ENCODE measurements at places on chromosomes 2 and 18.

DNA sequence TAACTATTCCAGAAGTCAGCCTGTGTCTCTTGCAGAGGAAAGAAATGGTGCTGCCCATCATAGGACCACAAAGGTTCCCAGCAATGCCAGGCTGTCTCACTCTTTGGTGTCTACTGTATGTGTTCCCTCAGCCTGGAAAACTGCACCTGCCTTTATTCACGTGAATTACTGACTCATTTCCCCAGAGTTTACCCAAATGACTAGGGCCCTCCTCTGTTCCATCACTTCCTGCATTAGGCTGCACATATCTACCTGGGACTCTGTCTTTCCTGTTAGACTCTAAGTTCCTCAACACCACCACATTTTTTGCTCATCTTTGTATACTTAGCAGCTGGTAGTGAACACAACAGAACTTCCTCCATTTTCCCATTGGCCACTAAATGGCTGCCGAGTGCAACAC, 188.3 kb downstream of the FHOD3 start:
- DNase-seq, result no peak

DNA sequence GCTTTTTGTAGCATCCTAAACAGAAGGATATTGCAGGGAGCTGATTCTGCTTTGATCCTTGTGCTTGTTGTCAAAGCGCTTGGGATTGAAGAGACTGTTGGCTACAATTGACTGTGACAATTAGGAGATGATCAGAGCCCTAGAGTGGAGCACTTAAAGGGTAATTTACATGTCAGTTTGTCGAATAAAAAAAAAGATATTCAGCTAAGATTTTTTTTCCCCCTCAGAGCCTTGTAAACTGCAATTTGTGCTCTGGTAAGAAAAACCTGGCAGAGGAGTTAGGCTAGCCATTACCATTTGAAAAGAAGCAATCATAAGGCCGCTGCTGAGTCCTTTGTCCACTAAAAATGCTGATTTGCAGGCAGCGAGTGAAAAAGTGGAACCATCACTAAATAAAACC, 47.8 kb upstream of the ZEB2 start:
- no peak for DNase-seq

DNA sequence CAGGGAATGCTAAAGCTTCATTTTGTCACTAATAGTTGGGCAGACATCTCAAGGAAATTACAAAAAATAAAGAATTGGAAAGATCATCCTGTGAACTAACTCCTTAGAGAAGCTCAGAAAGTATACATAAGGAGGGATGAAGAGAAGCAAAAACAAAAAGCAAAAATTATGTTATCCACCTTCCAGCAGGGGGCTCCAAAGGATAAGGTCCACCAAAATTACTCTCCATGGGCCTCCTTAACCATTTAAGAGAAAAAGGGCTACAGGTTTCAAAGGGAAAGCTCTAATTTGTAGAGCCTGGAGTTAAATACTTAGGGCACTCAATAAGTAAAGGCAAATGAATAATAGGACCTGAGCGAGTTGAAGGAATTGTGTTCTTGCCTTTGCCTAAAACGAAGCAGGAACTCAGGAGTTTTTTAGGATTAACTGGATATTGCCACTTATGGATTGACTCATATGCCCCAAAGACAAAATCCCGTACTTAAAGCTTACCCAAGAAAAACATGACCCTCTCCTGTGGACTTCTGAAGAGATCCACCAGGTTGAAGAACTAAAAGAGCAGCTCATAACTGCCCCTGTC, 1167.9 kb downstream of the DSC3 start:
- no peak for DNase-seq

DNA sequence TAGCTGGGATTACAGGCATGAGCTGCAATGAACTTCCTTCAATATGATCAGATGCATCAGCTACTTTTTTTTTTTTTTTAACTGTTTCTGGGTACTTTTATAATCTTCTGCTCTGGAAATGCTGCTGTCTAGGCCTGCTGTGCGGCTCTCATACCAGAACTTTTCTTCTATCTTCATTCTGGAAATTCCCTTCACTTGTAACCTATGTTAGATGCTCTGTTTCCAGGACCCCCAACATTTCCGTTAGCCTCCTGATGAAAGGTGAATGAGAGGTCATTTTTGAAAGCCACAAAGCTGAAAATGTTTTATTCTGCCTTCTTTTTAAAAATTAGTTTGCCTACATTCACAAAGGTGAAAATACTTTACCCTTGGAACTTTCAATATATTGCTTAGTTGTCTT, 8.6 kb downstream of the AGFG1 start:
- no peak for DNase-seq

- no peak for DNase-seq
Observed at GRCh38 chr2:131039535-131039907, 53.7 kb downstream of the FAM168B start.

- no peak for DNase-seq
Observed at GRCh38 chr18:36355511-36355910, 58.0 kb downstream of the FHOD3 start.

DNA sequence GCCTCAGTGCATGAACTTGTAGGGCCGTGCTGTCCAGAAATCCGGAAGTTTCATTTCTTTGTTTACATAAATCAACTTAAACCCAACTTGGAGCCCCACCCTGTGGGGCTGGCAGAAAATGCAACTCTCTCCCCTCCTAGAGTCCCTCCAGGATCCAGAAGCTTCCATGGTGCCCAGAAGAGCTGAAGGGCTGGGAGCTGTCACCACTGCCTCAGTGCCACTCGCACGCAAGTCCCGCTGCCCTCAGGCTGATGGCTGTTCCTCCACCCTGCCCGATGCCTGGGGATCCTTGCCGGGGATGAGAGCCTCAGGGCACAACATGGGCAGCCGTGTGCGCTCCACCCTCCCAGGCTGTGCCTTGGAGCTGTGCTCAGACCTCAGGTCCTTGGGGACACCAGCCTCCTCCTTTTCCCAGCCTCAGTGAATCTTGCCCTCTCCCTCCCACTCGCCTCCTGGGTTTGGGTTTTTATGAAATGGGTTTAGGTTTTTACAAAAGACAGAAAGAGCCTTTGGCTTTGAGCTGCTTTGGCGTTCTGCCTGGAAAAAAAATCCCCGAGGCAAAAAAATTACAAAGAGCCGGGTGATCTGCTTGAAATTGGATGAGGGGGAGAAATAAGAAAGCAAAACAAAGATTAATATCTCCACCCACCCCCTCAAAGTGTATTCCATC, 155.2 kb downstream of the TWIST2 start:
- DNase-seq, result no peak

GRCh38 chr18:56168049-56168781, 470.2 kb downstream of the TXNL1 start:
- DNase-seq, result no peak

- no peak for DNase-seq
Observed at GRCh38 chr2:239025096-239025801, 177.4 kb downstream of the TWIST2 start.

DNA sequence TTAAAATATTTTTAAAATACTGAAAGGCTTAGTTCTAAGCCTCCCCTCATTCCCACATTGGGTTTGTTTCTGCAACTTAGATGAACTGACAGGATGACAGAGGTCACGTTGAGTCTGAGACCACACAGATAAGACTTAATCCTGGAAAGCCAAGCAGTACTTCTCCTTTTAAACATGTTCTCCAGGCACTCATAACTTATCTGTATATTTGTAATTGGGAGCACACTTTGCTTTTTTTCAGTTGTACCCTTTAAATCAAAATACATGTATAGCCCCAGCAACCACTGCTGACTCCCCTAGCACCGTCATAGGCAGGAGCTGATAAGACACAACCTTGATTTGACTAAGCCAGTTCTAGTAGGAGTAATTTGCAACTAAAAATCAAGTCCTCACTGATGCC, 394.8 kb downstream of the PID1 start:
- no peak for DNase-seq

DNA sequence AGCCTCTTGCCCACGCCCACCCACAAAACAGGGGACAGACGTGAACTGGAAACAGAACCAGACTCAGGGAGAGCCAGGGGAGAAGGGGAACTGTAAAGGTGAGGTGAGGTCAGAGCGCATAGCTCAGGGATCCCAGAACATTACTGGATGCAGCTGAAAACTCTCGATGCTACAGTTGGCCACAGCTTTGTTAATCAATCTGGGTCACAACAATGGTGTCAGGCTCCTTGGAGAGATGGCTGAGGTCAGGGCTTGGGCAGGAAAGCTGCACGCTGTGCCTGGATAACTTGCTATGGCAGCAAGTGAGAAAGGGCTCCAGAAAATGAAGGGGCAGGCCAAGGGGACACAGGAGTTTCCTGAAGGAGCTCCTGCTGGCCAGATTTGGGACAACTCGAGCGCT, 263.3 kb downstream of the TFCP2L1 start:
- DNase-seq, result no peak

DNA sequence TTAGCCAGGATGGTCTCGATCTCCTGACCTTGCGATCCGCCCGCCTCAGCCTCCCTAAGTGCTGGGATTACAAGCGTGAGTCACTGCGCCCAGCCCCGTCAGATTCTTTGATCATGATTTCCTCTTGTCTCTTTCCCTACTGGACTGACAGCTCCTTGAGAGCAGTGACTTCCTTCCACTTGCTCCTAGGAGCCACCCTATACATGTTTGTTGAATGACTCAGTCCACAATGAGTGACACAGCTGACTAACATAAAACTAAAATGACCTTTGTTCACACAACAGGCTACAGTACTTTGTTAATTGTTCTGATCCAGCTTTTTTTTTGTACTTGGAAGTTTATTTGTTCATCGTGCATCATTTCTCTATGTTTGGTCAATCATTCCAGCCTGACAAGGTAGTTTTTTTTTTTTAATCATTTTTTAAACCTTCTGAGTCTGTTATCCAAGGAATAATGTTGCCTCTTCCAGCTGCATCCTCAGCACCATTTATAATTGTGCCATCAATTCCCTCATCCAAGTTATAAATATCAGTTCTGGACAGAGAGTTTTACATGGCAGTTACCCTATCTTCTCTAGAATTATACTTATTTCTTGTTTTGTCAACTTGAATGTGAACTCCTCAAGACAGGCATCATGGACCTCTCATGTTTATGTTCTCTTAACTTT, 42.9 kb upstream of the TUBA3E start:
- DNase-seq, result no peak

- no peak for DNase-seq
Observed at GRCh38 chr2:173978447-173978846, 13.3 kb upstream of the SP3 start.

DNA sequence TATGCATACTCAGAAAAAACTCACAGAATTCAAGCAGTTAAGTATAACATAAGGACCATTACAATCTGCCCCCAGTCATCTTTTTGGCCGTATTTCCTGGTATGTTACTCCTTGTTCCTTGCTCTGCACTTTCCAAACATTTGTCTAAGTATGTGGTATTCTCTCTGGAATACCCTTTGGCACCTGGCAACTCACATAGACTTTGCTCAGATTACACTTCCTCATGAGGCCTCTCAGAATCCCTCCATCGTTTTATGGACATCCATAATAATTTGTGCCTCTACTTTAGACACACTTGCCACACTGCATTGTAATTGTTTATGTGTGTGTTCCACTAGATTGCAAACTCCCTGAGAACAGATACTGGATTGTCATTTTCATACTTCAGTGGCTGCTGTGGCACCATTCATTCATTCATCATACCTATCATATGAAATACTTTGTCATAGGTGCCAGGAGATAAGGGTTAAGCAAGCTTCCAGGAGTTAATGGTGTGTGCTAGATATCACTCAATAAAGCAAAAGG, 84.0 kb downstream of the HIBCH start:
- no peak for DNase-seq
